ENCODE measurements at places on chromosomes 11 and 22. TPM values are rescaled to one million over a fixed set of nuclear protein-coding genes. Genes with fewer than 3 reads are reported as not detected.
A peak's percentile ranks its signal among the peaks of the same experiment; 100 is the strongest.

TRIM49 gene
- polyA plus RNA-seq, result not detected

MRPL23 gene
- 54.5 TPM for polyA plus RNA-seq

KRTAP5-8 gene
- not detected for polyA plus RNA-seq

PGA3 gene
- 0.45 TPM for polyA plus RNA-seq

GRK3 gene
- 26.1 TPM for polyA plus RNA-seq

CRYAB gene
- polyA plus RNA-seq, result 29.6 TPM

ARL2 gene
- polyA plus RNA-seq, result 48.4 TPM

CCDC88B gene
- 5.3 TPM for polyA plus RNA-seq

PAX6 gene
- 0.18 TPM for polyA plus RNA-seq

TMEM134 gene
- 35.5 TPM for polyA plus RNA-seq

DNA sequence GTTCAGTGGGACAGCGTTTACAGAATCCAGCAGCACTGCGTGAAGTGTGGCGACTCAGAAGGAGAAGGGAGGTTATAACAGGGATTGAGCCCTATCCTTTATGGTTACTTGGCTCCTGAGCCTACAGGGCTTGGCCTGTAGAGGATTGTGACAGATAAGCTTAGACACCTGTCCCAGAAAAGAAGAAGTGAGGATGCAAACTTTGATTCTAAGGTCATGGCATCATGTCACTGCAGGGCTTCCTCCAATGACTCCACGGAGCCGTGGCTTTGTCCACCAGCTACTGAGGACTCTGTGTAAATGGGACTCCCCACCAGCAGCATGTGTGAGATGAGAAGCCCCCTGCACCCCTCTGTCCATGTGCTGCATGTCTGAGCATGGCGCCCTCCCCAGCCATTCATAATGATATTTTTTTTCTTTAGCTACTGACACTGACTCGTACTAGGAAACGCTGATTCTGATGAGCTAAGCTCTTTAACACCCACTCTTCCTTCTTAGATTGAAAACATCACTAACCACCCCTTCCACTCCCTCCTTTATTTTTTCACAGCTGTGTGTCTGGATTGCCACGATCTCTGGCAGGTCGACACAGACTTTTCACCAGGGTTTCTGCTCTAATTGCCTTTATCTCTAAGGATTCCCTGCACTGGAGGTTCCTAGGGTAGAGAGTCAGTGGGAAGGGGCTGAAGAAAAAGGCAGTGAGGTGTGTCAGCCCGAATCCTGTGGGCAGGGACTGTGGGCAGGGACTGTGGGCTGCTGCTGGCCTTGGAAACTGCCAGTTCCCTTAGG, 65.5 kb upstream of the TTC12 start:
- DNase-seq, result no peak

DNA sequence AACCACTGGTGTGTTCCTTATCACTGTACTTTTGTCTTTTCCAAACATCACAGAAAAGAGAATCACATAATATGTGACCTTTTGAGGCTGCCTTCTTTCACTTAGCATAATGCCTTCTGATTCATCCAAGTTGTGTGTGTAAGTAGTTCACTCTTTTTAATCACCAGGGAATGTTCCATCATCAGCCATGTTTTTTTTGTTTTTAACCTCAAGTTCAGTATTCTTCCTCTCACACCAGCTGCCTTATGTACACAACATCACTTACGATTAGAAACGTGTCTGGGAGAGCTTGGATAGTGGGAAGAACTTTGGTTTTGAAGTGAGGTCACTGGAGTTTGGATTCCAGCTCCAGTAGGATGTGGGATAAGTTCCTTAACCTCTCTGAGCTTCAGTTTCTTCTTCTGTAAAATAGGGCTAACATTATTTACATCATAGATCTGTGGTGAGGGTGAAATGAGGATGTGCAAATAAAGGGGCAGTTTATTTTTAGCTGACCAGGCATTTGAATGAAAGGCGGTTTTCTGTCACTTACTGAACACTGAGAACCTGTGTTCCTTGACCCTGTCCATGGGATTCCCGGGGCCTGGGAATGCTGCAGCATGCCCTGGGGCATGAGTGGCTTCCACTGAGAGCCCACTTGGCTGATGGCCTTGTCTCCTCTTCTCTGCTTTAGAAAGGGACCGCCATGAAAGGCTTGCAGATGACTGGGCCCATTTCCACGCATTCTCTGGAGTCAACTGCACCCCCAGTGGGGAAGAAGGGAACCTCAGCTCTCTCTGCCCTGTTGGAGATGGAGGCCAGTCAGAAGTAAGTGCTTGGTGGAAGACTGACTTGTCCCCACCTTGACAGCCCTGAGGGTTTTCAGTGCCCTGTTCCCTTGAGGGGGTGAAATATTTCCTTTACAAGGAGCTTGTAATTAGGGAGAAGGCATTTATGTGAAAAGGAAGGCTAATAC, 92.6 kb downstream of the DEPDC5 start:
- no peak for DNase-seq

- DNase-seq, result peak; percentile 72
Observed at GRCh38 chr11:31106968-31107576, 262.5 kb downstream of the DCDC1 start.

DNA sequence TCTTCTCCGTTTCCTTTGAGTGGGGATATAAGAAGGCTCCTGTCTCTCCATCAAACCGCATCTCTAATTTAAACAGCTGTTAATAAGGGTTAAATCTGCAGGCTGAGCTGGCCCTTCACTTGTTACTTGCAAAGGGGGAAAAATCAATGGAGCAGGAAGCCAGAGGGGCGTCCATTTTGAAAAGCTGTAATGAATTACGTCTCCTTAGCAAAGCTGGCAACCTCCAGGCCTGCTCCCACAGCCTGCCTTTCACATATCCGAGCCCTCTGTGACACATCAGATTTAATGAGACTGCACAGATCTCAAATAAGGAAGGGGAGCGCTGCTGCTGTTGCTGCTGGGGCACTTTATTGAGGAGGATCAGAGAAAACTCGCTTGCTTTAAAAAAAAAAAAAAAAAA, 320.8 kb downstream of the BLID start:
- no peak for DNase-seq

GRCh38 chr11:102972853-102973252, 17.3 kb upstream of the MMP13 start:
- no peak for DNase-seq

- DNase-seq, result no peak
Observed at GRCh38 chr11:5204787-5205186, 4.3 kb upstream of the OR51V1 start.

DNA sequence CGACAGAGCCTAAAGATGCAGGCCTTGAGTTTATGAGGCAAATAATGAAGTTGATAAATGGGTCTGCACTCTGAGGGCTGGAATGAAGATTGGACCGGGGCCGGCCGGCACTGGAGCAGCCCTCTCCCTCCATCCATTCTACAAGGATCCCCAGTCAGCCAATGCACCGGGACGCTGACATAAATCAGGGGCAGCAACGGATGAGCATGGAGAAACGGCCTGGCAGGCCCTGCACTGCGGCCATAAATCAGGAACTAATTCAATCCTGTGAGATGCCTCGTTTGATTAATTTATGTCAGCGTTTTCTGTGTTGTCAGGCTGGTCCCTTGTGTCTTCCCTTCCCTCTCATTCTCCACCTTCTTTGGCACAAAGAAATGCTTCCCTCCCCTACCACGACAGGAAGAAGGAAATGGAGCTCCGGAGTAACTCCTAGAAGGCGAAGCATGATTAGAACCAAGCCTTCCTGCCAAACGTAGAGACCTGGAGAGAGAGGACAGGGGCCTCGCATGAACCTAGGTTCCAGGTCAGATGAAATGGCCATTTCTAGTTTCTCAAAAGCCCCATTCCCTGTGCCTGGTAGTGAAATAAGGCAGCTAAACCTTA, 358.4 kb downstream of the OPCML start:
- DNase-seq, result no peak

DNA sequence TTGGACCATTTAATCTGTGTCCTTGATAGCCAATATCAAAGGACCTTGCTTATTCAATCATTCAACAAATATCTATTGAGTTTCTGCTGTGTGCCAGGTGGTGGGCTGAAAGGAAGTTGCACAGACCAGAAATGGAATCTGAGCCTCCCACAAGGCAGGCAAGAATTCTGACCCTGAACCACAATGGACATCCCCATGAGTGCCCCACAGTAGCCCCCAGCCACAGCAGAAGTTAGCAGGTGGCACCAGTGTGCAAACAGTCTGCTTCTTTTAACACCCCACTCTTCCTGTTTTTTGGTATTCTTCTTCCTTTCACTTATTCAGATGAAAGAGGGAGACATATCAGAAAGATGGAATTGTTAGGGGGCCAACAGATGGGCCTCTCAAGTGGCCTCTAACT, 12.2 kb upstream of the SERPING1 start:
- no peak for DNase-seq

- DNase-seq, result no peak
Observed at GRCh38 chr11:133971881-133972280, 15.1 kb upstream of the IGSF9B start.

DNA sequence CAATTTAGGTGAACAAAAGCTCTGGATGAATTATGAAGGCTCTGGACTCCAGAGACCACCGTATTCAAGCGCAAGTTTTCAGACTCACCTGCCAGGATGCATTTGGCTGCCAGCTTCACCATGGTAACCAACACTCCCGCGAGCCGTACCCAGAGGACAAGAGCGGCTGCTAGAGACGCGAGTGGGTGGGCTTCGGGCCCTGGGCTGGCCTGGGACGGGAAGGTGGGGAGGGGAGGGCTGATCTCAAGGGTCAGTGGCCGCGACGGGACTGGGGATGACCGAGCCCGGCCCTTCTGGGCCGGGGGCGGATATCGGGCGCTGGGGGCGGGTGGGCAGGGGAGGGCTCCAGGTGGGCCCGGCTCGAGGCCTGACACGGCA, 344 bp downstream of the IFT27 start:
- peak; percentile 43 for DNase-seq

DNA sequence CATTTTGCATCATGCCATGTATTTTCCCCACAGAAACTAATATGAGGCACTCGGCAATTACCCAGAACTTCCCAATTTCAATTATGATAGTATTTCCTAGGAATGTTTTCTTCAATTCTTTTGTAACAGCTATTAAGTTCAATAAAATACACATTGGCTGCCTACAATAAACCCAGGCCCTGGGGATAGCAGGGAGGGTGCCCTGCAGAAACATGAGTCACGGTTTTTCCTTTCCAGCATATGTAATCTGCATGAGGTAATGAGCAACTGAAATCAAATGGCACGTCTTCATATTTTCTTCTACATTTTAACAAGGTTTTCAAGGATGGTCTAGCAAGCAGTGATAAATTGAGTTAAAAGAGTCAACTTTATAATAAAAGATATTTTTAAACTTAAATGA, 32.0 kb downstream of the GUCY1A2 start:
- no peak for DNase-seq

- DNase-seq, result no peak
Observed at GRCh38 chr11:120141768-120142423, 4.0 kb upstream of the TRIM29 start.

GRCh38 chr11:102306817-102307726, 10.2 kb upstream of the BIRC3 start:
- no peak for DNase-seq

DNA sequence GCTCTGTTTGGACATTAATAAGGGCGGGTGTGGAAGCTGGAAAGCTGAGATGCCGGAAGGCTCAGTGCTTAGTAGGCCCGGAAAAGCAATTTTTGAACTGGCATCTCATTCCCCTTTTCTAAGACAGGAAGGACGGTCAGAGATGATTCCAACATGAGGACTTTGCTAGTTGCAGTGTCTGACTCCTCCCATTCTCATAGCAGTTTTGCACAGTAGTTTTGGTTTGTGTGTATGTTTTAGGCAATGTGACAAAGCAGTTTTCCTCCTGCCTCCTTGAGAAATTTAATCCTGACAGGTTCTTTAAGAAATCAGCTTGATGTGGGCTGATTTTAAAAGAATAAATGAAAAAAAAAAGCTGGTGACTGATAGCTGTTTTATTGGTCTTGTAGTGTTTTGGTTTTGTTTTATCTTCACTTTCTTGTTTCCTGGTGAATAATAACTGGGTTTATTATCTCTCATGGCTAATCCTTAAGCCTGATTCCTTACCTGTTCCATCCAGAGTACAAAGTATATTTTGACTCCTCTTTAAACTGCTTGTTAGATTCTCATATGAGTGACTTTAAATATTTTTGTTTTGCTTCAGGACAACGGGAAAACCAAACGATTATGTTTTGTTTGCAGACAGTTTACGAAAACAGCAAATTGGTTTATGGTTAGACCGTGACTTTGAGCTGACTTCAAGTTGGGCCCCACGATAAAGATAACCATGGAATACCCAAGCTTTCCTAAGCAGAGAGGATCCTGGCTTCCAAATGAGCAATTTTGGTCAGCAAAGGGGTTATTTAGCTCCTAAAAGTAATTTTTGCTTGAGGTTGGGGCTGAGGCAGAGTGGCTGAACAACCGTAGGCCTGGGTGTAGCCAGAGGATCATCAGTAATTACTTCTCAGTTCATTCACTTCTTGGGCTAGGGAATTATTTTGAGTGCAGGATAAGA, 3.4 kb downstream of the PTPRJ start:
- DNase-seq, result no peak

- DNase-seq, result no peak
Observed at GRCh38 chr11:36452961-36453360, 57.1 kb downstream of the TRAF6 start.

DNA sequence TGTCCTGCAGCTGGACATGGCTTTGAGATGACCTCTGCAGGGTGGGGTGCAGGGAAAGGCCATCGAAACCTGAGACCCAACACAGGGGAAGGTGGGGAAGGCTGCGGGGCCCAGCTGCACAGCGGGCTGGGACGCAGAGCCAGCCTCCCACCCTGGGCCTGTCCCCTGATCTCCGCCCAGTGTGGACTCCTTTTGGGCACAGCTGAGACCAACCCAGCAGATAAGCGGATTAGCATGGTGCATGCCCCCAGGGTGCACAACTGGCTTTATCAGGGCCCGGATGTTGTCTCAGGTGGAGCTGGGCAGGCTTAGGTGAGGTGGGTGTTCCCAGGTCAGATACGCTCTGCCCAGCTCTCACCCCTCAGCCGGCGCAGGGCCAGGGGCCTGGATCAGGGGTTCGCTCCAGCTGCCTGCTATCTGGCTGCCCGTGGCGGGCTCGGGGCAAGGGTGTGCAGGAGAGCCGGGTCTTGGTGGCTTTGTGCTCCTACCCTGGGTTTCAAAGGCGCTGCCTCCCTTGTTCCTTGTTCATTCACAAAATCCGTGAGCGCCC, 28.1 kb upstream of the MUC5AC start:
- no peak for DNase-seq

DNA sequence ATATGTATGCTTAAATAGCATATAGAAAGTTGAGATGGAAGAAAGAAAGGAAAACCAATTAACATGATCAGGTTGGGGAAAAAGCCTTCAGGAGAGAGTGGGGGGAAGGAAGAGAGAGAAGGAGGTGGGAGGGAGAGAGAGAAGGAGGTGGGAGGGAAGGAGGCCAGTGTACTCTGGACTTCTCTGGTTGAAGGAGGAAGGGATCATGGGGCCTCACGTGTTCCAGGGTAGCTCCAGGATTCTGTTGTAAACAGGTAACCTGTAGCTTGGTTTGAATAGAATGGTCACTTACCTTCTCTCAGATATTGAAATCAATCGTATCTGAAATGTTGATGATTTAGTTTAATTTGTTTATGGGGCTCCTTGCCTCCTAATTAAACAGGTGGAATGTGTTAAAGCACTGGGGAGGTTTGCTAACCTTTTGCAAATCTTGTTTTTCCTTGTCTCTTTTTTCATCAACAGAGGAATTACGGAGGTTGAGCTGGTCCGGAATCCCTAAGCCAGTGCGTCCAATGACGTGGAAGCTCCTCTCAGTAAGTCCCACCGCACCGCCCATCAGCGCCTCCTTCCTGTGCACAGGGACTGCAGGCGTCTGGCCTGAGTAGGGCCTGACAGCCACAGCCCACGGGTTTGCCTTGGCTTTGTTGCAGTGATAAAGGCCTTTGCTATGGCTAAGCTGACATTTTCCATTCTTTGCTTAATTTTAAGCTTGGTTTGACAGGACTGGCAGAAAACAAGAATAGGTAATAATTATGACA, 115.9 kb downstream of the TBC1D22A start:
- DNase-seq, result no peak

- DNase-seq, result no peak
Observed at GRCh38 chr11:104858882-104859775, 39.1 kb downstream of the CASP12 start.

Measured in left lung (tissue), 14 donors.